ENCODE measurements at places on chromosomes 11 and 22.

GRCh38 chr11:1858154-1858553 lies 5.3 kb downstream of the LSP1 start:
- no peak for DNase-seq

DNA sequence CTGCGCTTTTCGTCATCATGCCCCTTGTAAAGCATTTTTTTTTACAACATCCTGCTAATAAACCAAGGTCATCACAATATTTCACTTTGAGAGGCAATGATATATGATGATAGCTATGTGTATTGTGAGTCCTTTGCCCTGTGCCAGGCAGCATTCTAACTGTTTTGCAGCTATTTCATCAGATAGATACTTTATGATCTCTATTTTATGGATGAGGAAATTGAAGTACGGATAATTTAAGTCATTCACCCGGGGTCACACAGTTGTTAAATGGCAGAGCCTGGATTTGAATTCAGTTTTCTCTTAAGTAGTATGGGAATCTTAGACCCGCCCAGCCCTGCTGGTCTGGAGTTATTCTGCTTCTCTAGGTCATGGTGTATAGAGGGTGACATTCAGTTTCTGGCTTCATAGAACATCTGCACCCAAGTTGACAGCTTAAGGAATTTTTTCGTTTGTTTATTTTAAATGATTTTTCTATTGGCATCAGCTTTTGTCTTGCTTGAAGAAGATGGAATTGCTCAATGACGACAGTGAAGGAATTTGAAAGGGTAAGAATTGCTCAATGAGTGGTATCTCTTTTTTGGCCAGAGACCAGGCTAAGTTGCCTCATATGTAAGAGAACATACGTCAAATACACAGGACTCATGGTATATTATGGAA lies 926 bp downstream of the PRR5L start:
- DNase-seq, result no peak

GRCh38 chr11:2325719-2326118 lies 23.9 kb downstream of the TSPAN32 start:
- no peak for DNase-seq

GRCh38 chr22:47332246-47332980 lies 570.0 kb downstream of the TBC1D22A start:
- no peak for DNase-seq

- no peak for DNase-seq
These were observed 7.2 kb downstream of the KCTD21 start for GRCh38 chr11:78181185-78181584.

DNA sequence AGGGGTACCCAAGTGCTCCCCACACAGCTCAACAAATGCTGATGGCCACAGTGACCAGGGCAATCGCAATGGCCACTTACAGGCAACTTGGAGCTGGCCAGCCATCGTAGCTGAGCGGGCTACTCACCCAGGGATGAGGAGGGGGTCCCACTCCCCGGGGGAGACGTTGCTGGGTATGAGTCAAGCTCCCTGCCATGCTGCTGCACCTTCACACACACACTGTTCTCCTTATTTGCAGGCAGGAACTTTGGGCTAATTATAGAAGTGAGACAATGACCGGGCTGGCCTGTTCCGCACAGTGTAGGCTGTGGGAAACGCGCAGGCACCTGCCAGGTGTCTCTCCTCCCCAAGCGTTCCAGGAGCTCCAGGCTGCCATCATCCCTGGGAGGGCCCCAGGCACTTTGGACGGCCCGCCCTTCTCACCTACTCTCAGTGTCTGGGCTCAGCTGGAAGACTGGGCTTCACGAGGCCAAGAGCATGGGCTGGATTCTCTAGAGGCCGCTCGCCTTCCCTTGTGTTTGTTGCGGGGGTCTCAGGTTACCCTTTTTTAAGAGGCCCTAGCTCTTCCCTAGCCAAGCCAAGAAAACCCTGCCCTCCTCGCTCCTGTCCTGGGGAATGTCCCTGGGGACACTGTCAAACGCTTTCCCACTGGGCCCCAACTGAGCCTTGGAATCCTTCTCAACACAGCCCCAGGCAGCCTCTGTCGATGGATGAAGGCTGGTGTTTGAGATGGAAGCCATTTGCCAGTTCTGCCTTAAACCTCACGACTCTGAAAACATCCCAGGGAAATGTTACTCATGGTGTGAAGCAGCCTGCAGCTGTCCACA lies 73.0 kb downstream of the RTL6 start:
- DNase-seq, result no peak

GRCh38 chr11:82859750-82860149 lies 40.5 kb downstream of the PRCP start:
- DNase-seq, result no peak

DNA sequence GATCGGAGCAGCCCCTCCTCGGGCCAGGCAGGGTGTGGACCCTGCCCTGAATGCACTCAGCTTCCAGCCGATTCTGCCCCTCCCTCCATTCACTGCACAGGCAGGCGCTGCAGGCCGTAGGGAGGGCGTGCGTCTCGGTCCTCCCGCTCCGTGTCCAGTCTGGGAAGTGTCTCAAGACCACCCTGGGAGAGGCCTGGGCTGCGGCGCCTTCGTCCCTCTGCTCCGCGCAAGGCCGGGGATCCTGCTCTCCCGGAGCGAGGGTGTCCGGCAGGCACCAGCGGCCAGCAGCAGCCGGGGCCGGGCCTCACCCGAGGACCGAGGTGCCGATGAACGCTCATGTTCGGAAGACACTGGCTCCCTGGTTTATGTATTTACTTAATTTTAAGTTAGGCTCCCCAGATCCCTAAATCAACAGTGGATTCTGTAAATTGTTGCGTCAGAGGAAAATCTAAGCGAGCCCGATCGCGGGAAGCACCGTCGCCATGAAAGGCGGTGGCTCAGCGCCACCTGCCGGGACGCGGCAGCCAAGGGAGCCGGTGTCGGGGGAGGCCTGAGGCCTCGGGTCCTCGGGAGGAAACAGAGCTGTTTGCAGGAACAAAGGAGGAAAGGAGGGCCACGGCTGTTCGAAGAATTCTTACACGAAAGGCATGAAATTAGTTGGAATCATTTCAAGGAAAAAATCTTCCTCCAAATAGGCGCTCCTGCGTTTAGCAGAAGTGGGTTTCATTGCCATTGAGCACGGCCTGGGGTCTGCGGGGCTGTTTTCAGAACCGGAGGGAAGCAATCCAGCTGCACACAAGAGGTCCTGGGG lies 195.3 kb downstream of the BRD1 start:
- DNase-seq, result no peak

GRCh38 chr11:95508219-95508890 lies 277.4 kb upstream of the SESN3 start:
- no peak for DNase-seq

DNA sequence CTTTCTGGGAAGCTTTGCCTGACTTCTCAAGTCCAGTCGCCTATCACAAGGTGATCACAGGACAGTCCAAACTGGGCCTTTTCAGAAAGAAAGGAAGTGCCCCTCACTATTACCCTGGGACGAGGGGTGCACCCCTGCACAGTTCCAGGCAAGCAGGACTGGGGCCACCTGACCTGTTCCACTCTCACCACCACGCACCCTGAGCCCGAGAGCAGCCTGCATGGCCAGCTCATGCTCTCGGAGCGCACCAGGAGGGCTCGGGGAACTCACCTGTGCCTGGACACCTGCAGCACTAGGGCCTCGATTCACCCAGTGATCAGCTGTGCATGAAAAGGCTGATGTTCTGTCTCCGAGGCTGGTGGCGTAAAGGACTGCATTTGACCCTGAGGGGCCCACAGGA lies 12.8 kb upstream of the FGF4 start:
- no peak for DNase-seq

DNA sequence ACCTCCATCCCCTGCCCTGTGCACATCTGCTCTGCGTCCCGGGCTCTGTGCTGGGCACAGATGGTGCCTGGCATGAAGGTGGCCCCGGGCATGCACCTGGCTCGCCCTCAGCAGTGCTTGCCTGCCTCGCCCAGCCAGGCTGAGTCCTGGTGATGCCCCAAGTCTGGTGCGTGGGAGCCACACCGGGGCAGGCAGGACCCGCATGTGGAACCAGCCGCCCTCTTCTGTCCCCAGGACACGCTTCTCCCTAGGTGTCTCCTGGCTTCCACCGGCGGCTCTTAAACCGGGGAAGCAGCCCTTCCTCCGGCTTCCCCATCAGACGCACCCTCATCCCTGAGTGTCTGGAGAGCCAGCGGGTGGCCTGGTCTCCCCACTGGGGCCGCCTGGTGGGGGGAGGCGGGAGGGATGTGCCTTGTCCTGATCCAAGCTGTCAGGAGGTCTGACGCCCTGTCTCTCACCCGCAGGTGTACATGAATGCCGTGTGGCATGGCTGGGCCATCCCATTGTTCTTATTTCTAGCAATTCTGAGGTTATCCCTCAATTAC lies 45.0 kb downstream of the GRAMD4 start:
- no peak for DNase-seq

- no peak for DNase-seq
These were observed 1.2 kb upstream of the CCDC86 start for GRCh38 chr11:60840470-60841430.

Data from T-helper 17 cell (primary cell).